Inflammatory macrophage (primary cell): ENCODE measurements at places on chromosomes 5 and 9.

- no peak for DNase-seq
Measured at GRCh38 chr9:134170532-134171315, 6.4 kb upstream of the RNU6ATAC start.

GRCh38 chr5:106843812-106844416 lies 826.8 kb downstream of the EFNA5 start:
- no peak for DNase-seq

DNA sequence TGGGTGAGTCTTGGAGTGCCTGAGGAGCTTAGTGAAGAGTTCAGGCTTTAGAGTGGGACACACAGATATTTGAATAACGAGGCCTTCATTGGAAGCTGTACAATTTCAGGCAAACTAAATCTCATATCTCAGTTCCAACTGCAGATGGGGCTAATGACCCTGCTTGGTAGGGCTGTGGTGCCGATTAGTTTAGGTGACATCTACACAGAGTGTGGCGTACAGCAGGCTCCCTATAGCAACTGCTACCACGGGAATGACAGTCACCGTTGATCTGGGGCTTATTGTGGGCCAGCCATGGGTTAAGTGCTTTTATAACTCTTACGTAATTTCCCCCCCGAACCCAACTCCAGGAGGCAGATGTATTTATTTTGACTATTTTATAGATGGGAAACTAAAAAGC lies 70.8 kb downstream of the FAT2 start:
- no peak for DNase-seq

DNA sequence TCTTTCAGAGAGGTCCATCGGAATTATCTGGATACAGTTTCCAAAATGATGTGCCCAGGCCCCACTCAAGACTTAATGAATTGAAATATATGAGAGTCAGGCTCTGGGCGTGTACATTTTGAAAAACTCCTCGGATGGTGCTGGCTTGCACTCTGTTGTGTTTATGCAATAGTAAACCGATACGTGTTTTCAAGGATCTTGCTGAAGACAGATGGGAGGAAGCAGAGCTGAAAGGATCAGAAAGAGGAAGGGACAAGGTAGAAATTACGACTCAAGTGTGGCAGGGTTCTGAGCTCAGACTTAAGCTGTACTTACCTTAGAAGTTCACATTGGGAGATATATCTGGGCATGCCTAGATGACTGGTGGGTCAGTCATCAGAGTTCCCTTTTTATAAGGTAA lies 13.7 kb upstream of the STOM start:
- DNase-seq: peak; percentile 33

DNA sequence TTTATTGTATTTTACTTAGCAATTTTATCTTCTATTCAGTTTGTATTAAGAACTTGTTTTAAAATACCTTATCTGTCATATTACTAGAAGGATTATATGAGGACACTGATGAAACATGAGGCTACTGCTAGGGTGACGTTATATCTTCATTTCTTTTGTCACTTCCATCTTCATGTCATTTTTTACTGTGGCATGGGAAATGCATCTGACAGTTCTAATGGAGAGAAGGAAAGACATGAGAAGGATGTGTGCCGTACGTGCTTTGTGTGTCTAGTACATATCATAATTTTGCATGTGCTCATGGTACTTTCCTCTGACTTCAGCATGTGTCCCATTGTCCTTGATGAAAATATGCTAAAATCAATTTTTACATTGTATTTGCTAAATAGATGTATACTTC lies 258.2 kb downstream of the PTPRD start:
- DNase-seq: no peak

- DNase-seq: no peak
Measured at GRCh38 chr5:28249771-28250415, 1211.5 kb upstream of the CDH9 start.

DNA sequence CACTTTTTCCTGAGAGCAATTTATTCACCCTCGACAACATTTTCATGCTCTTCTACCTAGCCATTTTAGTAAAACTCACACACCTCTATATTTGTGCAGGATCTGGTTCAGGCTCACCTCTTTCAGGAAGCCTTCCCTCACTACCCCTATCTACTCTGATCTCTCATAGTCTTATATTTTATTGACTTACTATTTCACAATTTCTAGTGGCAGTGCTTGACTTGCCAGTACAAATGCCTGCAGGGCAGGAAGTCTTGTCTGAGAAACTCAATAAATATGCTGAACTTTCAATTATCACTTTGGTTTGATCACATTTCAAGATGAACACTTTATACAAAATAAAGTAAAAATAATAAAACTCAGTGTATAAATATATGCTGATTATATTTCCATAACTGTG lies 226.8 kb downstream of the CETN3 start:
- no peak for DNase-seq

DNA sequence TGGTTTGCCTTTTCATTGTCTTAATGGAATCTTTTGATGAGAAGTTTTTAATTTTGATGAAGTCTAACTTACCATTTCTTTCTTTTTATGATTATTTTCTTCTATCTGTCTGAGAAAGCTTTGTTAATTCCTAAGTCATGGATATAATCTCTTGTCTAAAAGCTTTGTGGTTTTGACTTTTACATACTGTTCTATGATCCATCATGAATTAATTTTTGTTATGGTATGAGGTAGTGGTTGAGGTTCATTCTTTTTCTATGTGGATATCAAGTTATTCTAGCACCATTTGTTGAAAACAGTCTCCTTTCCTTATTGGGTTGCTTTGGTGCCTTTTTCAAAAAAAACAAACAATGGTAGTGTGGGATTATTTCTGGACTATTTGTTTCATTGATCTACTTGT lies 20.4 kb downstream of the FBXO10 start:
- DNase-seq: no peak

GRCh38 chr5:114055318-114056184 lies 306.3 kb upstream of the KCNN2 start:
- no peak for DNase-seq

GRCh38 chr5:90193185-90193822 lies 216.3 kb downstream of the CETN3 start:
- DNase-seq: no peak

DNA sequence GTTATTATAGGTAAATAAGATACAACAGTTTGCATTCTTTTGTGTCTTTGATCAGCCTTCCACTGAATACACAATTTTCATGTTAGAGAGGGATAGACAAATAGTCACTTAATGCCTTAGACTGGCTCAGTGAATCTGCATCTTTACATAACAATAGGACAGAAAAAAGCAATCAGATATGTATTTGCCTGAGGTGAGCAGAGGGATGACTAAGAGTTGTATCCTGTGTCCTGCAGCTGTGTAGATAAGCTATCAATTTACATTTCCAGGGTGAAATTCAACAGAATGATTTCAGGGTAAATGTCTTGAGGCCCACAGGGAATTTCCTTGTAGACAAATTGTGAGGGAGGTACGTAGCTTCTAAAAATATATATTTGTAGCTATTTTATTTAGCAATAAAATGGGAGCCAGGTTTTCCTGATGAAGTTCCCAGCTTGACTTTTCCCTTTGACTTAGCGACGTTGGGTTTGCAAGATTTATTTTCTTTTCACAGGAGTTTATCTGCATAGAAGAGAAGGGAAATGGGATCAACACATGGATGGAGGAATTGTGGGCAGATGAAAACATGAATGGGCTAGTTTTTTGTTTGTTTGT lies 586.1 kb upstream of the CDH6 start:
- no peak for DNase-seq

- no peak for DNase-seq
Measured at GRCh38 chr9:93910598-93910997, 44.6 kb downstream of the BARX1 start.

- no peak for DNase-seq
Measured at GRCh38 chr5:43117092-43117491, 3.6 kb upstream of the ZNF131 start.

DNA sequence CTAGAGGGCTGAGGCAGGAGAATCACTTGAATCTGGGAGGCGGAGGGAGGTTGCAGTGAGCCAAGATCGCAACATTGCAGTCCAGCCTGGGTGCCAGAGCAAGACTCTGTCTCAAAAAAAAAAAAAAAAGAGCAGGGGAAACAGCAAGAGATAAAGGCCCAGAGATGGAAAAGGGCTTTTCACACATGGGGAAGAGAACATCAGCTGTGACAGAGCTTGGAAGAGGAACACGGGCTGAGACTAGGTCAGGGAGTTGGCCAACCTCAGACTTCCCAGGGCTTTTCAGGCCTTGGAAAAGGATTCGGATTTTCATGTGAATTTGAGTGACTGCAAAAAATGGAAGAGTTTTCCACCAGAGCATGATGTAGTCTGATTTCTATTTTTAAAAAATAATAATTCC lies 232.0 kb upstream of the NFIL3 start:
- DNase-seq: no peak

GRCh38 chr9:126420643-126421564 lies 94.3 kb downstream of the MVB12B start:
- DNase-seq: no peak

DNA sequence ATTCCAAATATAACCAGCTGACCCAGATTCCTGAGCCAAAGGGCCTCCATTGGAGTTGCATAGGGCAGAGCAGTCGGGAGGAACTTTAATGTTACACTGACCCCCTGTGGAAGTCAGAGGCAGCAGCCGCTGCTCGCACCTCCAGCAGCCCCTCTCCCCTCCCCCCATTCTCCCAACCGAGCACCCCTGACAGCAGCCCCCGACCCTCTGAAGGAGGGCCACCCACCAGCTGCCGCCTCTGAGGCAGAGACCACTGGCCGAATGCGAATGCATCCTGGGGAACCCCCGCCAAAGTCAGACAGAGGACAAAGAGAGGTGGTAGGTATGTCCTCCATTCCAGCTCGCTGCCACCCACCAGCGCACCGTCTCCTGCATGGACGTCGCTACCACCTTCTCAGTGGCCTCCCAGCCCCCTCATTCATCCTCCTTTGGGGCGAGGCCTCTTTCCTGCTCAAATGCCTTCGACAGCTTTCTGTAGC lies 231.0 kb downstream of the CDK5RAP2 start:
- DNase-seq: peak; percentile 36

- no peak for DNase-seq
Measured at GRCh38 chr5:91491229-91491628, 108.1 kb upstream of the ARRDC3 start.

GRCh38 chr9:109560470-109561132 lies 62.5 kb upstream of the PTPN3 start:
- DNase-seq: no peak

GRCh38 chr5:87400305-87400899 lies 12.3 kb downstream of the CCNH start:
- DNase-seq: peak; percentile 48

GRCh38 chr9:105507096-105507790 lies 50.7 kb upstream of the FKTN start:
- peak; percentile 74 for DNase-seq

- DNase-seq: no peak
Measured at GRCh38 chr5:53671447-53671846, 111.0 kb downstream of the NDUFS4 start.

GRCh38 chr5:125276096-125276495 lies 529.7 kb upstream of the ZNF608 start:
- DNase-seq: no peak

DNA sequence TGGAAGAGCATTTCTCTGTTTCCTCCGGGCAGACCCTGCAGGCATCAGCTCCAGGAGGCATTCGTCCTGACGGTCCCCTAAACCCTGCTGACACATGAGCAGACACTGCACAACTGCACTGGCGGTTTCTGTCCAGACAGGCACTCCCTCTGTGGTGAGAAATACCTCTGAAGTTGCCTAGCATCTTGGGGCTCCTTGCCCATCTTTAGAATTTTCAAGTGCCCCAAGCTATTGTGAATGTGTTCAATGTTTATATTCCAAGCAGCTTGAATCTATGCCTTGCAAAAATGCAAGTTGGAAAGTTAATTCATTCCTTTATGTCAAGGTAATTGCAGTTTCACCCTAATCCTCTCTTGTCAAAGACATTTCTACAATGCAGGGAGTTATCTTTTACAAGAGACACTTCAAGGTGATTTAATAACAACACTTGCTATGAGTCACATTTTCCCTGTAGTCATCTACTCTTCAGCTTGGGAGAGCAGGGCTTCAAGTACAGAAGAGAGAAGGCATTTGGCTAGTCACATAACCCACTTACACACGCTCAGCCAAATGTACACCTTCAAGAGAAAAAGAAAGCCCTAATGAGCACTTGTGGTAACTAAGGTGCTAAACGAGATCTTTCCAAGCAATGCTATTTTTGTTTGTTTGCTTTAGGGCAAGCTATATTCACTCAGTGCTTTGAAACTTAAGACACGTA lies 302.5 kb downstream of the MLLT3 start:
- no peak for DNase-seq

GRCh38 chr9:18756712-18757125 lies 276.3 kb downstream of the SAXO1 start:
- DNase-seq: no peak

- DNase-seq: no peak
Measured at GRCh38 chr5:80754900-80755299, 100.1 kb upstream of the DHFR start.

DNA sequence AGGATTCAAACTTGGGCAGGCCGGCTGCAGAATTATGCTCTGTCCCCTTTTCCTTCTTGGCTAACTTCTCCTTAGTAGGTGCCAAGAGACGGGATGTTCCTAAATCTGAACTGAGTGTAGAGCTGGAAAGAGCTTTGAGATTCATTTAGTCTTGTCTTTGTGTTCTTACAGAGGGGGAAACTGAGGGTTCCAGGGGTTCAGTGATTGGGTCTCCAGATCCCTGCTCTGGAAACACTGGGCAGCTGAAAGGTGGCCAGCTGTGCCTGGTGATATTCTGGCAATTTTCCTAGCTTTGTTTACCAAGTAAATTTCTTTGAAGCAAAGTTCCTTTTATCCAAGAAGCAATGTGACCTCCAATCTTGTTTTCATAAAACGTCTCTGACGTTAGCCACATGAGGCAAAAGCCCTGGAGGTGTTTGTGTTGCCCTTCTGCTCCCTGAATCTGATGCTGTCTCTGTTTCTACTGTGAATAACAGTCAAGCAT lies 288.7 kb downstream of the ZSWIM6 start:
- no peak for DNase-seq

GRCh38 chr9:136972743-136973142 lies 4.6 kb upstream of the PTGDS start:
- no peak for DNase-seq

DNA sequence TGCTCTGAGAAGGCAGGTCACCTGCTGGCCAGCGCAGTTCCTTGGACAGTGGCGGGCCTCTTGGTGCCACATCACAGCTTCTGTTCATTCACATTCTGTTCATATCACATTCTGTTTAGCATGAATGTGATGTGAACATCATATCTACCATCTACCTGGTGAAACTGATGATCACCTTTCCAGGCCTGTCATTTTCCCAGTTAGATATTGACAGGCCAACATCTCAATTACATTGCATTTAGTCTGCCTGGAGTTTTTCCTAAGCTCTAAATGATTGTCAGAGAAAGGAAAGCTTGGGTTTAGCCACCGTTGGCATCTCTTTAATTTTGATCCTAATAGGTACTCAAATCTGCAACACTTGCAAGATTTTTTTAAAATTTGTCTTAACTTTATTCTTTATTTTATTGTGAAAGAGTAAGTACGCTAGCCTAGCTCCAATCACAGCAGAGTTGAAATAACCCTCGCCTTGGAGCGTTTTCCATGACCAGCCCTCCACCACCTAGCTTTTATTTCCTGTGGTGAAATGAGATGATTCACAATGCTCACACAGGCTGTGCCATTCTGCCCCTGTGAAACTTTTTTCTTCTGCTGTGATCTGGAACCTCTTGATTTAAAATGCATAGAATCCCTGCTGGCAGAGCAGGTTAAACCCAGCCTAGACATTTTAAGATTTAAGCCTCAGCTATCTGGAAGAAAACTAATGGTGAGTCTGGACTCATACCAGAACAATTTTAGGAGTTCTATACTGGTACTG lies 225.0 kb downstream of the ESM1 start:
- DNase-seq: peak; percentile 35
